Astrocyte of the hippocampus (primary cell): ENCODE measurements at places on chromosomes 1 and 21.
A peak's percentile ranks its signal among the peaks of the same experiment; 100 is the strongest.

GRCh38 chr21:31220575-31220974 lies 123.5 kb downstream of the TIAM1 start:
- no peak for DNase-seq

- no peak for DNase-seq
Observed at GRCh38 chr1:184291701-184292100, 95.1 kb upstream of the C1orf21 start.

- DNase-seq, result no peak
Observed at GRCh38 chr21:19566975-19567374, 1163.4 kb upstream of the TMPRSS15 start.

GRCh38 chr1:242017580-242018233 lies 18.8 kb upstream of the MAP1LC3C start:
- DNase-seq, result peak; percentile 65

- DNase-seq, result no peak
Observed at GRCh38 chr21:44626673-44627143, at the start of gene KRTAP10-9. Gene KRTAP10-9, plus strand, starts transcription at chr21:44627093. Its CDS starts 79 bp downstream, at chr21:44627172.

DNA sequence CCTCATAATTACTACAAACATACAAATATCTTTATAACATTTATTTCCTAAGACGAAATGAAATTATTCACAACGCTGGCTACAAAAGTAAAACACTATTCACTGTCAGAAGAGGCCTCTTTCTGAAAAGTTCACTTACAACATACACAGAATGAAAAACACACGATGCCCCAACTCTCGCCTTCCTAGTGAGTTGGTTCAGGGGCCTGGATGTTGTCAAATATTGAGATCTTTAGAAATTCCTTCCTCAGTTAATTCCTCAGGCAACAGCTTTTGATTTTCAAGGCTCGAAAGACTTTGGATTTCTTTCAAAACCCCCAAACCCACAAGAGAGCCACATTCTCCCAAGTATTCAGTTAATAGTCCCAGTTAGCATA lies 14.2 kb upstream of the KCNE1 start:
- DNase-seq, result no peak

DNA sequence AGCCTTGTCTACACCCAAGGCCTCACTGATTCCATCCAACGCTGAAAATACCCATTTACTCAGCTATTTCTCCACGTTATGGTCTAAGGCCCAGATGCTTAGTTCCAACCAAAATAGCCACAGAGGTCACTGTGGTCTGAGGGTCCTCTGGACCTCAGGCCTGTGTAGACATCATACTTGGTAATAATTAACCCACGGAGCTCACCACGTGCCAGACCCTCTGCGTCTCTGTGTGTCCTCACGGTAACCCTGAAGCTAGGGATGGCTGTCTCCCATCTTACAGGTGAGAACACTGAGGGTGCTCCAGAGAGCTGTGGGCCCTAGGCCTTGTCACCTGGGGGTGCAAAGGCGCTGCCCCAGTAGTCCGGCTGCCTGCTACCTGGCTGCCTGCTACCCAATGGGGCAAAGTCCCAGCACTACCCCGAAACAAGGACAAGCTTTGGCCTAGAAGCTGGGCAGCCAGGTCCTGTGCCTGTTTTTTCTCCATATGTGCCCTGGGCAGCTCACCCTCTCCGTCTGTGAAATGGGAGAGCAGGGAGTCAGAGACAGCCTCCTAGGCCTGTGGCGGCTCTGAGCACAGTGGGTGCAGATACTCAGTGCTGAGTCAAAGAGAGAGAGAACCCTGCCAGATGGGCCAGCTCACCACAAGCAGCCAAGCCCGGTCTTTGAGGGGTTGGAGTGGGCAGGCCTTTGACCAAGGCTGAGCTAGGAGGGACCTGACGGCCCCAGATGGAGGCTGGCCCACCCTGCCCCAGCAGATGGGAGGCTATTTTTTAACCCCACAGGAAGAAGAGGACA lies 17.0 kb upstream of the RUNX3 start:
- peak; percentile 53 for DNase-seq

- DNase-seq, result no peak
Observed at GRCh38 chr1:44790968-44791801, 3.2 kb upstream of the BEST4 start.

DNA sequence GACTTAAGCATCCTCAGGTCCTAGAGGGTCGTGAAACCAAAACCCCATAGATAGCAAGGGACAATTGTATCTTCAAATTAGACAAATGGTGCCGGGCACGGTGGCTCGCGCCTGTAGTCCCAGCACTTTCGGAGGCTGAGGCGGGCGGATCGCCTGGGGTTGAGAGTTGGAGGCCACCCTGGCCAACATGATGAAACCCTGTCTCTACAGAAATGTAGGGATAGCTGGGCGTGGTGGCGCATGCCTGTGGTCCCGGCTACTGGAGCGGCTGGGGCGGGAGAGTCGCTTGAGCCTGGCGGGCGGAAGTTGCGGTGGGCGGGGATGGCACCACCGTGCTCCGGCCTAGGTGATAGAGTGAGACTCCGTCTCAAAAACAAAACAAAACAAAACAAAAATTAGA lies 780.6 kb downstream of the BRINP3 start:
- DNase-seq, result no peak

- peak; percentile 89 for DNase-seq
Observed at GRCh38 chr1:46401964-46402626, 8.0 kb downstream of the FAAH start.

DNA sequence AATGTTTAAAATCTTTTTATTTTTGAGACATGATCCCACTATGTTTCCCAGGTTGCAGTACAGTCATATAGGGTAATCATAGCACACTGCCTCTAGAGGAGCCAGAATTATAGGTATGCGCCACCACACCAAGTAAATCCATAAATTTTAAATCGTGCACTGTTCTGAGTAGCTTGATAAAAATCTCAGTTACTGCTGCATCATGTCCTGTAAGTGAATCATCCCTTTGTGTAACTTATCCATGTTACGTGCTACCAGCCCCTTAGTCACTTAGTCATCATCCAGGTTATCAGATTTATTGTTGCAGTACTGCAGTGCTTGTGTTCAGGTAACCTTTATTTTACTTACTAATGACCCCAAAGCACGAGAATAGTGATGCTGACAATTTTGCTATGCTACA lies 1770.9 kb downstream of the BRINP3 start:
- peak; percentile 15 for DNase-seq

DNA sequence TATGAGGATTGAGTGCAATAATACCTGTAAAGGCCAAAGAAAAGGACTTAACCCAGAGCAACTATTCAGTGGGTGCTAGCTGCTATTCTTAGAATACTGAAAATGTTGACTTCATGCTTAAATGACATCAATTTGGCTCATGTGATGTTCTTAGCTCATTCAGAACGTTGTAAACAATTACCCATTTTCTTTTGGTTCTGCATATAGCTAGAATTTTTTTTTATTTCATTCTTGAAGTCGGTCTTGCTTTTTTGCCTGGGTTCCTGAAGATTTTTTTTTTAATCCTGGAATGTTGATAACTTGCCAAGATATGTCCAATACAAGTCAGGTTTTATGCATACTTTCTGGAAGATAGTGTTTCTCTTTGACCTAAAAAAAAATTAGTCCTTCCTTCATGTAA lies 772.0 kb downstream of the LTN1 start:
- peak; percentile 5 for DNase-seq

DNA sequence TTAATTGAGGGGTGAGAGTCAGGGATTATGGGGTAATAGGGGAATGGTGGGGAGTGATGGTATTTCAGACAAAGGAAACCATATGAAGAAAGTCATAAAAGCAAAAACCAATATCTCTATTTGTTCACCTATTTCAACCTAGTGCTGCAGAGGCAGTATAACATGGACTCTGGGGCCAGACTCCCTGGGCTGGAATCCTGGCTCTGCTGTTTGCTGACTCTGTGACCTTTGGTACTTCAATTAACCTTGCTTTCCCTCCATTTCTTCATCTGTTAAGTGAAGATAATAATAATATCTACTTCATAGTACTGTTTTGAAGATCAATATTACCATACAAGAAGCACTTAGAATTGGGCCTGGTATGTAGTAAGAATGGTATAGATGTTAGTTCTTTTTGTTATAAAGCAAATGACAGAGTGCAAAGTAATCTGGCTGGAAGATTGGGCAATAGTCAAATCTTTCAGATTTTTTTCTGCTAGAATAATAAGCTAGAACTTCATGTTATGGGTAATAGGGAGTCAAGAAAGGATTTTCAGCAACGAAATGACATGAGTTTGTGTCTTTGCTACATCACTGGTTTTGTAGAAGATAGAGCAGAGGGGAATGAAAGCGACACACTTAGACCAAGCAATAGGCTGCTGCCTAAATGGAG lies 9.0 kb downstream of the EPHX4 start:
- no peak for DNase-seq

- peak; percentile 62 for DNase-seq
Observed at GRCh38 chr1:35544976-35545375, 12.2 kb downstream of the KIAA0319L start.

- peak; percentile 73 for DNase-seq
Observed at GRCh38 chr1:94093996-94094395, 27.0 kb downstream of the ABCA4 start.

DNA sequence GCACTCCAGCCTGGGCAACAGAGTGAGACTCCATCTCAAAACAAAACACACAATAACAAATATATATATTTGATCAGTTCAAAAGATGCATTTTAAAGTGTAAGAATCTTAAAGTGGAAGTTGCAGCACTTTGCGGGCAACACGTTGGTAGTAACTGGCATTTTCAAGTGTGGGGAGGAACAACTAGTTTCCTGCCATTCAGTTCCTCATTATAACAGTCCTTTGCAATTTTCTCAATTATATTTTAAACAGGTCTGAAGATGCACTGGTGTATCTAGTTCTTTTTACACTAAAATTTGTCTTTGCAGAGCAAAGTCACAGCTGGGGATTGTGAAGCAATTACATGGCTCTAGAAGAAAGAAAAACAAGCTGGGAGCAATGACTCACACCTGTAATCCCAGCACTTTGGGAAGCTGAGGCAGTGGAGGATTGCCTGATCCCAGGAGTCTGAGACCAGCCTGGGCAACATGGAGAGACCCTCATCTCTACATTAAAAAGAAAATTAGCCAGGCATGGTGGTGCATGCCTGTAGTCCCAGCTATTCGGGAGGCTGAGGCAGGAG lies 25.3 kb downstream of the RRAGC start:
- DNase-seq, result no peak

DNA sequence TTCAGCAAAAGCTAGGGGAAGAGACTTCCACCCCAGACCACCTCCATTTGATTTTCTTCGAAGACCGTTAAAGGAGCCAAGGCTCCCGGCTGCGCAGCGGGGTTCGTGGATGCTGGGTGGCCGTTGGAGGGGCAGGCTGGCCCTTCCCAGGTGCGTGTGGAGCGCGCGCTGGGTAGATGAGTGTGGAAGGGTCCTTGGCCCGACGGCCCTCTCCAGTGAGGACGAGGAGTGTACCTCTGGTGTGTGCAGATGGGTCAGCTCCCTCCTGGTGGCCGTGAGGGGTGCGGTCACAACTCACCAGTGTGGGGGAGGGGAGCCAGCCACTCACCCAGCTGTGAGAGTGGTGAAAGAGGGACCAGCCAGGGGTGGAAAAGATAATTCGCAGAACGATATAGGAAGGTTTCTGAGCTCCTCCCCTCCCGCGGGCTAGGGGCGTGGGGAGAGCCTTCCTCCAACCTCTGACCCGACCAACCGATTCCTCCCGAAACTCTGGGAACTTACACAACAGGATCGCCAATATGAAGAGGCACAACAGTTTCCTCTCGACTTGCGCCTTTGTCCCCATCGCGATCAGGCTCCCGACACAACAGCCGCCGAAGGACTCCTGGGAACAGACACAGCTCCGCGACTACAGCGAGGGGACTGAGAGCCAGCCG lies at the start of gene F11R:
F11R (minus strand) TSS at position 644 of the 656 bp plus-strand sequence; CDS start at position 565, 79 bp downstream.
- peak; percentile 46 for DNase-seq

- peak; percentile 34 for DNase-seq
Observed at GRCh38 chr1:42952303-42953001, 6.2 kb downstream of the SLC2A1 start.

GRCh38 chr21:32403201-32403777 lies 9.2 kb upstream of the EVA1C start:
- DNase-seq, result peak; percentile 87

GRCh38 chr21:32918478-32919120 lies 107.1 kb upstream of the OLIG2 start:
- DNase-seq, result peak; percentile 87

DNA sequence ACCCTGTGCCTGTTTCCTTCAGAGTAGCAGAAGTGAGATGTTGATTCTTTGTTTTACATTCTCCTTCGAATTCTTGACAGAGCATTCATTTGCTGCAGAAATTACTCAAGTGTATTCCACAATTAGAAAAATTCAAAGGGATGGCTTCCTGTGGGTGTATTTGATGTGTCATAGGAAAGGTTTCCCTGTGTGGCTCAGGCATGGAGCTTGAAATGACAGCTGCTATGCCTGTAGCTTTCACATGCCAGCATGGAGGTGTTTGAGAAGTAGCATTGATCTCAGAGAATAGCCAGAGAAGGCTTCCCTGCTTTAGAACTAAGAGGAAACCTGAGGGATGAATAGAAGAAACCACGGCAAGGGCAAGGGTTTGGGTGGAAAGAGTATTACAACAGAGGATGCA lies 317.2 kb upstream of the DEPDC1 start:
- peak; percentile 74 for DNase-seq
